Kidney (tissue), 22 donors: ENCODE measurements at places on chromosomes 3 and 15.

- no peak for DNase-seq
Measured at GRCh38 chr3:139893963-139894642, 40.9 kb upstream of the CLSTN2 start.

DNA sequence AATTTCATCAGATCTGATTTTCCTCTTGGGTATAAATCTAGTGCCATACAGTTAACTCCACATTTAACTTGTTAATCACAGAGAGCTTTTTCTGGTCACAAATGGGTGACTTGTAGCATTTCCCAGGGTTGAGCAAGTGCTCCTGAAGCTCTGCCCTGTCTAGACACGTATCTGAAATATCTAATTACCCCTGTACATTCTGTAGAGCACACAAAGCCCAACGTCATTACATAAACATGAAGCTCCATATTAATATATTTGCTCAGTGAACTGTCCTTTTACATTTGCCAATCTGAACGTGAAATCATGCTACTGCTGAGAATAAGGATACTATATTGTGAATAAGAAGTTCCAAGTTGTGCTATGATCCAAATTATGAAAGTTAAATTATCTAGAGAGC lies 49.0 kb downstream of the THBS1 start:
- DNase-seq, result no peak

- DNase-seq, result no peak
Measured at GRCh38 chr15:26939398-26939797, 31.6 kb upstream of the GABRG3 start.

DNA sequence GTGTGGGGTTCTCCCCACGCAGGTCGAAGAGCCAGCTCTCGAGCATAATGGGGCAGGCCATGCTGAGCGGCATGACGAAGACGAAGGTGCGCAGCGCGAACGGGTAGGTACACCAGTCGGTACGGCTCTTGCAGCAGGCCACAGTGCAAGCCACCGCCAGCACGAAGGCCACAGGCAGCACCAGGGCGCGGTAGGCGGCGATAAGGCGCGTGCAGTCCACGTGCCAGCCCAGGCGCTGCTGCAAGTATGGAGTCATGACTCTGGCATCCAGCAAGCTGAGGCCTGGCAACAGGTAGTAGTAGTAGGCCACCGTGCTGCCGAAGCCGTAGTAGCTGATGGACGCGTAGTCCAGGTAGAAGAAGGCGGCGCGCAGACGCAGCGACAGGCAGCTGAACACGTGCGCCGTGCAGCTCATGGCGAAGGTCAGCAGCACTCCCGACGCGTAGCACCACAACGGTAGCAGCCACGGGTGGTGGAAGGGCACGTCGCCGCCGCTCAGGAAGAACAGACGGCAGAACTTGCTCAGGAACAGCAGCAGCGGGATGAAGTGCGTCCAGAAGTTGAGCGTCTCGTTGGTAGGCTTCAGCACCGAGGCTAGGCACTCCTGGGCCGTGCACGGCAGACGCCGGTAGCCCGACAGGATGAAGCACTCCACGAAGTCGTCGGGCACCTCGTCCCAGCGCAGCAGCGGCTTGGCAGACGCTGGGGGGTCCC lies 797 bp downstream of the PAQR9 start:
- peak; percentile 5 for DNase-seq

- DNase-seq, result no peak
Measured at GRCh38 chr3:805326-805725, 287.5 kb upstream of the CNTN6 start.

GRCh38 chr15:36884518-36884875 lies 215.9 kb downstream of the MEIS2 start:
- DNase-seq, result no peak
